ENCODE measurements at places on chromosomes 4 and X.

GRCh38 chrX:150456941-150457340, 93.8 kb downstream of the MAMLD1 start:
- DNase-seq: no peak

DNA sequence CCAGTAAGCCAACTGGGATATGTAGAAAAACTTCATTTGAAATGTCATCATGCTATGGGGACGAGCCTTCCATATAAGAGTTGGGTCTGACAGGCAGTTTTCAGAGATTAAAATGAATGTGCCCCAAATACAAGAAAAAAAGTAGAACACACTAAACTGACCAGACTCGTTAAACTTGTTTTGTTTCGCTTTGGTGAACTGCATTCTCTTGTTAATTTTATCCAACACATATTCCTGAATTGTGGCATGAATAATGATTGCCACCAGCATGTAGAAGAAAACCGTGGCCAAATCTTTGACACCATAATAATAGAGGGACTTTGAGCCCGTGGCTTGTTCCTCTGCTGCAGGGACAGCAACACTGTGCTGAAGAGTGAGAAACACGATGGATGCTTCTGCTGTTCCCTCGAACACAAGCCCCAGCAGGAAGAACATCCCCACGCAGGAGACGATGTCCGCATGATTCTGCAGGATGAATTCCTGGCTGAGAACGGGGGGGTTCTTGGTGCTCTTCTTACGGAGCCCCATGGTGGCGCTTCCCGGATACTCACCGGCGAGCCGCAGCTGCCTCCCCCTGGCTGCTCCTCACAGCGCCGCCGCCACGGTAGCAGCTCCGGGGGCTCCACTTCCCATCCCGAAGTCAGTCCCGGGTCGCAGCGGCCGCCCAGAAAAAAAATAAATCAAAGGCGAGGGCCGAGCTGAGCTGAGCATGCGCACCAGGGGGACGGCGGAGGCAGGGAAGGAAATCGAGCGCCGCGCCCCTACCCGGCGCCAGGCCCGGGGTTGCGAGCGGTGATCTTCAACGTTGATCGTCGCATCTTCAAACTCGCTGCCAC, at the start of gene TRAM1L1:
Gene TRAM1L1, minus strand, starts transcription at position 711 of the 836 bp plus-strand sequence. Its CDS starts 183 bp downstream, at position 528.
- DNase-seq: no peak

DNA sequence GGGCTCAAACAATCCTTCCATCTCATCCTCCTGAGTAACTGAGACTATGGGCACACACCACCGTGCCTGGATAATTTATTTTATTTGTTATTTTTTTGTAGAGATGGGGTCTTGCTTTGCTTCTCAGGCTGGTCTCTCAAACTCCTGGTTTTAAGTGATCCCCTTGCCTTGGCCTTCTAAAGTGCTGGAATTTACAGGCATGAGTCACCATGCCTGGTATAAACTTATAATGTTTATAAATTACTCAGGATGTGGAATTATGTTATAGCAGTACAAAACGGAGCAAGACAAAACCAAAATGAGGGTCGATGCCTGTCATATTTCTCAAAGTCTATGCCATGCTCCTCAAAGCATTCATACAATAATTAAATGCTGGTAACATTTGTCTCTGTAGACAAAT, 29.8 kb upstream of the TEX13C start:
- DNase-seq: no peak

- no peak for DNase-seq
Observed at GRCh38 chrX:100341142-100341510, 68.9 kb downstream of the PCDH19 start.

DNA sequence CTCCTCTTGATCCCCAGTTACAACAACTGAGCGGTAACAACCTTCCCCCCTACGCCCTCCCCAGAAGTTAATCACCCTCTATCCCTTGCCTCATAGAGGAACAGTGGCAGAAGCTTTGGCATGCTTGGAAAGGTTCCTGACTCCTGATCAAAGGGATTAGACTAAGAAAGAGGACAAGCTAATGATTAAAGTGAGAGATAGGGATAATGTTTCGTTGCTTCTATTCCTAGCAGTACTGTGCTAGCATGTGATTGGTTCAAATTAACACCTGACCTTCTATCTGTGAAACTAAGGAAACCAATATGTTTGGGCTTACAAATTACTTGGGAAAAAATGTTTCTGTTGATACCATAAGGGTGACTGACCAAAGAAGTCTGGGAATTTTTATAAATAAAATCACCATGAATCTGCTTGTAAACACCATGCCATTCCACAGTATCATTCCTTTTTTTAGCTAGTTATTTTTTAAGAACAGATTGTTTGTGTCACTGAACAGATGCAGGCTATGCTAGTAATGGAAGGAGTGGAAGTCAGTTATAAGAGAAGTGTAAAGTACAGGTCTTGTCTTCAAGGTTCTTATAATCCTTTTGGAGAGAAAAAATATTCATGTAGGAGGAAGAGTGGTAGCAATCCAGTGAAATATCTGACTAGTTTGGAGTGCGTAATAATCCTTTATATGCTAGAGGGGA, 11.3 kb upstream of the ATP1B4 start:
- no peak for DNase-seq

DNA sequence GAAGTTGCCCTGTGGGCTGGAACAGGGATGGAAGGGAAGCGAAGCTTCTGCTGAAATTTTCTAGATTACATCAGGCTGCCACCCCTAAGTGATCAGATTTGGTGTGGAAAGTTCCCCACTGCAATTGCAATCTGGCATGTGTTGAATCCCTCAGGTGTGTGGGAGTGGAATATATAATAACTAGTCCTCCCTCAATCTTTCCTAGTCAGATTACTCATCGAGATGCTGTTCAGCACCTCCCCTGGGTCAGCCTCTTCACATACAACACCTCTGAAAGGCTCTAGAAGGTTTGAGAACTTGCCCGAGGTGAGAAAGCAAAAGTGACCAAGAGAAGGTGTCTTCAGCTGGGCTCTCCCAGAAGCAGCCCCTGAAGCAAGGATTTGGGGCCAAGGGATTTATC, 336.8 kb downstream of the BCOR start:
- no peak for DNase-seq

GRCh38 chr4:111434586-111434985, 710.7 kb upstream of the FAM241A start:
- no peak for DNase-seq

- DNase-seq: no peak
Observed at GRCh38 chrX:19725641-19726040, 161.8 kb downstream of the SH3KBP1 start.

DNA sequence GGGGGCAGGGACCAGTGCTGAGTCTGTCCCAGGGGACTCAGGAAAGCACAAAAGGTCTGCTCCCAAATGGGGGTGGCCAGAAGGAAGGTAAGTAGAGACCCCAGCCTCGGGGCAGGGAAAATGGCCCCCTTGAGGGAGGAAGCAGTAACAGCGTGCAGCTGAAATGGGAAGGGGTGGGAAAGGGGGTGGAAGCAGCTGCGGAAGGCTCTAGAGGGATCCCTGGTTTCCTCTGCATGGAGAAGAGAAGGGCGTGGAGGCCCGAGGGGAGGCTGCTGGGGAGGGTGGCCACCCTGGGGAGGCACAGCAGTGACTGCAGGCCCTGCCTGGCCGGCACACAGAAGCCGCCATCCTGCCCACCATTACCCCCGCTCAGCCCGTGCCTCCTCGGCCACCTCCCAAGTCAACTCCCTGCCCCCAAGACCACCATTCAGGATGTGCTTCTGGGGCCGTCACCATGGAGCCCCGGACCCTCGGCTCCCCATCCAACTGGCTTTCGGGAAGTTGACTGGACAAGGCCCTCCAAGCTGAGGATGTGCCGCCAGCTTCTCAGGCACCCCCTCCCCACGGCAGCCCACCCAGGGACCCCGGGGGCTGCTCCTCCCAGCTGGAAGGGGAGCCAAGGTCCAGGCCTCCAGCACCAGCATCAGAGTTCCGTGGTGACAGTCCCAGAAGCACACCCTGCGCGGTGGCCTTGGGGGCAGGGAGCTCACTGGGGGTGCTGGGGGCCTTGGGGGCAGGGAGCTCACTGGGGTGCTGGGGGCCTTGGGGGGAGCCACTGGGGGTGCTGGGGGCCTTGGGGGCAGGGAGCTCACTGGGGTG, 23.6 kb downstream of the CFAP99 start:
- DNase-seq: no peak

- DNase-seq: no peak
Observed at GRCh38 chr4:143742834-143743233, 42.4 kb upstream of the FREM3 start.

DNA sequence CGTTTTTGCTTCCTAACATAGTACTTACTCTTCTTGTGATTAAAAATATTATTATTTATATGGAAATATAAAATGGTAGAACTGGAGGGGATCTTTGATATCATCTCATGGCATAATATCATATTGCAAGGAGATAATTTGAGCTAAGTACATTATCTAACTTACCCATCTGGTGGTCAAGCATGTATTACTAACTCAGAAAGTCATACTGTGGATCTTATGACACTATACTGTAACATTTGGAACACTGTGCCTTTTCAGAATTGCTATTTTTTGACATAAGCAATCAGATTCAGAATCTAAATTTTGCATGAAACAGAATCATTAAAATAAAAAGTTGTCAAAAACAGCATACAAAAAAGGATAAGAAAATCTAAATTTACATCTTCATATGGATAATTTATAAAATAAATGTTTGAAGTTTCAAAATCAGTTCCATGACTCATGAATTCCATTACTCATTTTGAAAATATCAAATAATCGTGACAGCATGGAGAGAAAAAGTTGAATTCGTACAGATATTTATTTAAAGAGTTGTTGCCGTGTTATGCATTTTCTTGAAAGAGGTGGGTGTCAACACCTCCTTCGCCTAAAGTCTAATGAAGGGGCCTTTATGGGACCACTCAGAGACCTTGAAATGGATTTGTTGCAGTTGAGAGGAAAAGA, 928.1 kb downstream of the PDHA2 start:
- DNase-seq: no peak

- no peak for DNase-seq
Observed at GRCh38 chr4:55363691-55364351, 17.8 kb downstream of the SRD5A3 start.

DNA sequence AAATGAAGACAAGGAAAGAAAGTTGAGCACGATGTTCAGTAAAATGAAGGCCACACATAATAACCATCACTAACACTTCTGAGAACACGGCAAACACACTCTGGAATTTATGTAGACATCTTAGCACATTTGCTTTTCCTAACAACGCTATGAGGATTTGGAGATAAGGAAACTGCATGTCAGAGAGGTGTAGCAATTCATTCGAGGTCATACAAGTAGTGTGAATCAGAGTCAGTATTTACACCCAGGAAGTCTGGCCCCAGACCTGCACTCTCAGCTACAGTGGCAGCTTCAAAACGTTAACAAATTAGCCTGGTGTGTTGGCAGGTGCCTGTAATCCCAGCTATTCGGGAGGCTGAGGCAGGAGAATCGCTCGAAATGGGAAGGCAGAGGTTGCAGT, 253.4 kb downstream of the PDGFC start:
- no peak for DNase-seq

- no peak for DNase-seq
Observed at GRCh38 chrX:63349307-63349706, 1.8 kb downstream of the SPIN4 start.

- no peak for DNase-seq
Observed at GRCh38 chr4:137638934-137639333, 106.6 kb upstream of the PCDH18 start.

- DNase-seq: no peak
Observed at GRCh38 chr4:47882228-47882627, 32.2 kb downstream of the NFXL1 start.

DNA sequence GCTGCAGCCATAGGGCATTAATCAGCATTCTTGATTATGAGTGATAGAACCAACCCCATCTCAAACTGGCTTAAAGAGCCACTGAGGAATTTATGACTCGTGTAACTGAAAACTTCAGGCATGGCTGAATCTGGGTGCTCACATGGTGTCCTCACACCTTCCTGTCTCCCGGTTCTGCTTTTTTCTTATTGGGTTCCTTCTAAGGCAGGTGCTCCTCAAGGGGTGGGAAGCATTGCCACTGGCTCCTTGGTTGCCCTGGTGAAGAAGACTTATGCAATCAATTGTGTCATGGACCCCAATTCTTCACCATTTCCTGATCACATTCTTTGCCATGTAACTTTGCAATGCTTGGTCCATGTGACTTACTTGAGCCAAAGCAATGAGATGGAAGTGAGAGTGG, 4.3 kb upstream of the ZCCHC4 start:
- no peak for DNase-seq

- DNase-seq: no peak
Observed at GRCh38 chrX:11412715-11413623, 119.8 kb downstream of the AMELX start.

GRCh38 chr4:102687373-102687981, 73.3 kb downstream of the MANBA start:
- DNase-seq: no peak

- no peak for DNase-seq
Observed at GRCh38 chr4:121794505-121795188, 6.5 kb upstream of the EXOSC9 start.

Measured in activated T-helper 1 cell treated with anti-CD3 and anti-CD28 coated beads, Interleukin-2, amount 50 U/mL, for 16 hours (primary cell).